ENCODE measurements at places on chromosomes 6 and 20. TPM values are rescaled to one million over a fixed set of nuclear protein-coding genes. Genes with fewer than 3 reads are reported as not detected.

The IPCEF1 gene
- total RNA-seq = 0.03 TPM

The TPX2 gene
- total RNA-seq = 98.6 TPM

The SYTL3 gene
- 1.3 TPM for total RNA-seq

The C20orf202 gene
- not detected for total RNA-seq

The MCM9 gene
- total RNA-seq = 4.9 TPM

The SLC32A1 gene
- not detected for total RNA-seq

The RAET1G gene
- 9.8 TPM for total RNA-seq

The PPP1R3G gene
- 1.6 TPM for total RNA-seq

The BACH2 gene
- total RNA-seq = 0.64 TPM
